ENCODE measurements at places on chromosomes 12 and 14.

GRCh38 chr14:96493178-96493577 lies 9.0 kb upstream of the PAPOLA start:
- DNase-seq, result no peak

DNA sequence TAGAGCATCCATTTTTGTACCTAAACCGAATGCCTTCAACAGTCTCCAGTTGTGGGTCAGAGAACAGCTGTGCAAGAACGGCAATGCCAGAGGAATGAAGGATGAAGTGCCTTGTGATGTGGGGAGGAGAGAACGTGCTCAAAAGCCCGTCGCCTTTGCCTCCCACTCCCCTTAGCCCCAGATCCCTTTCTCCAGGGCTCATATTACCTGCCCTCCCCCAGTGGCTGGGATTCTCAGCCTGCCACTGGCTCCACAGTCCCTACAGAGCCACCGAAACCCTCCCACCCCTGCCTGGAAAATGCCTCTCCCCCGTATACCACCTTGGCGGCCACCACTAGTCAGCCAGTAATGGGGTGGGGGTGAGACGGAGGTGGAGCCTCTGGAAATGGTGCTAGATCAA lies 158.5 kb downstream of the ZFP36L1 start:
- DNase-seq, result no peak

- DNase-seq, result peak; percentile 44
Observed at GRCh38 chr14:71403656-71404055, 496.4 kb downstream of the PCNX1 start.

- DNase-seq, result no peak
Observed at GRCh38 chr14:20428010-20428365, 8.0 kb downstream of the KLHL33 start.

- peak; percentile 5 for DNase-seq
Observed at GRCh38 chr12:70645494-70646317, 8.5 kb upstream of the PTPRB start.

DNA sequence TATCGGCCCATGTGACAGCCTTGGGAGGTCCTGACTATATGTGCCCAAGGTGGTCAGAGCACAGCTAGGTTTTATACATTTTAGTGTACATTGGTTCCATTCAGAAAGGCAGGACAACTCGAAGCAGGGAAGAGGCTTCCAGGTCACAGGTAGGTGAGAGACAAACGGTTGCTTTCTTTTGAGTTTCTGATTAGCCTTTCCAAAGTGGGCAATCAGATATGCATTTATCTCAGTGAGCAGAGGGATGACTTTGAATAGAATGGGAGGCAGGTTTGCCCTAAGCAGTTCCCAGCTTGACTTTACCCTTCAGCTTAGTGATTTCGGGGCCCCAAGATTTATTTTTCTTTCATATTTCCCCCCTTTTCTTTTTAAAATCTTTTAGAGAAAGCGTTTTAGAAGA lies 87.6 kb upstream of the PPP2R5C start:
- DNase-seq, result no peak

DNA sequence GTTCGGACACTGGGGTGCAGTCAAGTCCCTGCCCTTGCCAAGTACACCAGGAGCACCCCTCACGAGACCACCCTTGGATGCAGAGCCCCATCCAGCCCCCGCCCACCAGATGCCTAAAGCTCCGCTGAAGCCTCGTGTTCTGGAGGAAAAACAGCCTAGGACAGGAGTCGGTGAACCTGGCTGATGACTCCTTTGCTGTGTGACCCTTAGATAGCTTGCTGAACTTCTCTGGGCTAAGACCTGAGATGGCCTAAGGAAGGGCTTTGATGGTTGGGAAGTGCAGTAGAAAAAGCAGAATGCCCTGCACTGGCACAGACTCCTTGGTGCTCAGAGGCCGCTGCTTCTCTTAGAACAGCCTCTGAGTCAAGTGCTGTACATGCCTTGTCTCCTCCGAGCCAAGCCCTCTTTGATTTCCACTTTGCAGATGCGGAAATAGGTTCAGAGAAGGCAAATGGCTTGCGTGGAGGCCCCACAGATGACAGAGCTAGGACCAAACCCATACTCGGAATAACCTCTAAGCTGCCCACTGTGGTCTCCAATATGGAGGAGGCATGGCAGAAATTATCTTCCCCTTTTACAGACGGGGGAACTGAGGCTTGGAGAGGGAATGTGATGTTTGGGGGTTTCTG lies 52.3 kb downstream of the MVK start:
- DNase-seq, result no peak

GRCh38 chr14:69573831-69574262 lies 824 bp downstream of the CCDC177 start:
- DNase-seq, result no peak

DNA sequence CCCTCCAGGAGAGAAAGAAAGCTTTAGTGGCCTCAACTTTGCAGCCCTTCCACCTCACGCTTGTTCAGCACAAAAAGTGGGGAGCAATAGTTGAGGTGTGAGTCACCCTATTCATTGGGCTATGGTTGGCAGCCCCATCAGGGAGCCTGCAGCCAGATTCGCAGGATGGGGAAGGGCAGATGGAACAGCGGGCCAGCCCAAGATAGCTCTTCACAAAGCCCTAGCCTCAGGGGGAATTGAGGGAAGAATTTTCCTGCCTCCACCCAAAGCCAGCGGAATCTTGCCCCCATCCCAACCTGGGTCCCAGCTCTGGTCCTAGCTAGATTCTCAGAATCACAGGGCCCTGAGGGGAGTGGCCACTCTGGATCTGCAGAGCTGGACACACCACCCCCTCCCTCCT lies 3.6 kb upstream of the KRT5 start:
- DNase-seq, result no peak

GRCh38 chr14:88983755-88984154 lies 159.3 kb downstream of the TTC8 start:
- no peak for DNase-seq

DNA sequence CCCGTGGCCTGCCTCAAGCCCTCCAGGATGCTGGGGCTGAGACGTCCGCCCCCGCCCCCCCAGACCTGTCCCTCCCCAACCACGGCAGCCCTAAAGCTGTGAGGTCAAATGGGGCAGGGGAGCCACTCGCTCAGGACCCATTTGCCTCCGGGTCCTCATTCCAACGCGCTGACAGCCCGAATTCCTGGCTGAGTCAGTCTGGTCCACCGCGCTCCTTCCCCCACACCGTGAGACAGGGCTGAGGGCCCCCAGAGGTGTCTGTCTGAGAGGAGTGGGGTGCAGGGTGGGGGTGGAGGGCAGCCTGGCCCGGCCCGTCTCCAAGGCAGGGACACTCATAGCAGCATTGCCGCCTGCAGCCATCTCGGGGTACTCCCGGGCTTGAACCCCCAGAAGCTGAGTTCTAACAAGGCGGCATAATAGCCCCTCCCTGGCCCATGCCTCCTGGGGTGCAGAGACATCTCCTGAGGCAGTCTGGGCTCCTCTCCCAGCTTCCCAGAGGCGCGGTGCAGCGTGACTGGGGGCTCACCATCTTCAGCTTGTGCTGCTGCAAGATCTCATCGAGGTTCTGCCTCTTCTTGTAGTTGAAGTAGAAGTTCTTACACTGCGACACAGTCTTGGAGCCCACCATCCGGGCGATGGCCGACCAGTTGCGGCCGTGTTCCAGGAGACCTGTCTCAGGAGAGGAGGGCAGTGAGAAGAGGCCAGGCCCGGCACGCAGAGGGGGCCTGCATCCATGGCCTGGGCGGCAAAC lies 90.5 kb downstream of the RFLNA start:
- DNase-seq, result no peak

DNA sequence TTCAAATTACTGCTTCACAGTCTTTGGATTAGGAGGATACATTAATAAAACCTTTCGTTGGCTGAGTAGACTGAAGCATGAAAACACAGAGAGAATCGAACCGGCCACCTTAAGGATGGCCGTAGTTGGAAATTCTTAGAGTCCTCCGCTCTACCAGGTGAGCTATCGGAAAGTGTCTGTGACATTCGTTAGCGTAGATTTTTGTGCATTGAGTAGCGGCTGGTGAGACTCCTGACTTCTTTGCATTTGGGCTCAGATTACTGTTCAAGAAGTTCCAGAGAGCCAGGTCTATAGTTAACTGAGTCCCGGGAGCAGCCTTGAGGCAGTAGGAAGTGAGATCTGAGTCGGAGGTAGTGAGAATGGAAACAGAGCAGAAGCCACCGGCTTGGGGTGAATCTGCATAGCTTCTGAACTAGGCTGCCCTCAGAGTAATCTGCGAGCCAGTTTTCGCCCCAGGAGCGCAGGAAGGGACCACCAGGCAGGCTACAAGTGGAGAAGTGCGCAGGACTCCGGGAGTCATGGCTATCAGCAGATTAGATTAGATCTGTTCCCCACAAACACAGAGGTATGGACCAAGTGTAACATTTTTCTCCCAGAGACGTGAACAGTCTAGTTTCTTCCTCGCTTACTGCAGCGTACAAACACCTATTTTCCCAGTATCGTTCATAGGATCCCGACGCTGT lies 11.0 kb downstream of the OR6S1 start:
- peak; percentile 51 for DNase-seq

DNA sequence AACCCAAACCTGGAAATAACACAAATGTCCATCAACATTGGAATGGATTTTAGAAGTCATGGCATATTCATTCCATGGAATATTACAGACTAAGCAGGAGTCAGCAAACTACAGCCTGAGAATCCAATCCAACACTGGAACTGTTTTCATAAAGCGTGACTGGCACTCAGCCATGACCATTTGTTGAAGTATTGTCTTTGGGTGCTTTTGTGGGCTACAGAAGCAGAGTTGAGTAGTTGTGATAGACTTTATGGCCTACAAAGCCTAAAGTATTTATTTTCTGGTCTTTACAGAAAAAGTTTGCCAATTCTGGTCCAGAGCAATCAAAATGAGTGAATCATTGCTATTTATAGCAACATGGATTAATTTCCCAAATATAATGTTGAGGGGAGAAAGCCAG lies 34.5 kb upstream of the FRS2 start:
- no peak for DNase-seq

GRCh38 chr12:68641138-68641537 lies 30.4 kb downstream of the RAP1B start:
- no peak for DNase-seq

GRCh38 chr12:120181991-120182631 lies 12.4 kb downstream of the GCN1 start:
- no peak for DNase-seq

DNA sequence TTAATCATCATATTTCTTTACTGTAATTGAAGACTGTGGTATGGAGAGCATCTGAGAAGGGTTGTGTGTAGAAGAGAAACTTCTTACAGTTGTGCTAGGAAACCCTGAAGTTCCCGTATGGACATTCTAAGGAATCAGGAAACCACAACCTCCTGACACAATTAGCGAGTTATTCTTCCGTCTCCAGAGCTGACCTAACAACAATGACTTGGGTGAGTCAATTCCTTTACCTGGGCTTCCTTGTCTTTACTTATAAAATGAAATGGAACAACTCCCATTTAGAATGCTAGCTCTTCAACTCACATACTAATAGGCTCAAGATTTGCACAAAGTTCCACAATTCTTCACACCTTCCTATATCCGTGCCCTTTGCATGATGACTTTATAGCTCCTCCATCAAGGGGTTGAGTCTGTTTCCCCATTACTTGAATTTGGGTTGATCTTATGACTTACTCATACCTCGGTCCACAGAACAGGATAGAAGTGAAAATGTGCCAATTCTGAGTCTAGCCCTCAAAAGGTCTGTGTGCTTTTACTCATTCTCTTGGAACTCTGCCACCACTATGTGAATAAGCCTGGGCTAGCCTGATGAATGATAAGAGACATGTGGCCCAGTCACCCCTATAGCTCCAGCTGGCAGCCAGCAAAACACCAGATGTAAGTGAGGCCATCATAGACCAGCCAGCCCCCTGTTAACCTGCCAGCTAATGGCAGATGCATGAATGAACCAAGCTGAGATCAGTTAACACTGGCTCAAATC lies 459.4 kb downstream of the ETNK1 start:
- DNase-seq, result no peak

DNA sequence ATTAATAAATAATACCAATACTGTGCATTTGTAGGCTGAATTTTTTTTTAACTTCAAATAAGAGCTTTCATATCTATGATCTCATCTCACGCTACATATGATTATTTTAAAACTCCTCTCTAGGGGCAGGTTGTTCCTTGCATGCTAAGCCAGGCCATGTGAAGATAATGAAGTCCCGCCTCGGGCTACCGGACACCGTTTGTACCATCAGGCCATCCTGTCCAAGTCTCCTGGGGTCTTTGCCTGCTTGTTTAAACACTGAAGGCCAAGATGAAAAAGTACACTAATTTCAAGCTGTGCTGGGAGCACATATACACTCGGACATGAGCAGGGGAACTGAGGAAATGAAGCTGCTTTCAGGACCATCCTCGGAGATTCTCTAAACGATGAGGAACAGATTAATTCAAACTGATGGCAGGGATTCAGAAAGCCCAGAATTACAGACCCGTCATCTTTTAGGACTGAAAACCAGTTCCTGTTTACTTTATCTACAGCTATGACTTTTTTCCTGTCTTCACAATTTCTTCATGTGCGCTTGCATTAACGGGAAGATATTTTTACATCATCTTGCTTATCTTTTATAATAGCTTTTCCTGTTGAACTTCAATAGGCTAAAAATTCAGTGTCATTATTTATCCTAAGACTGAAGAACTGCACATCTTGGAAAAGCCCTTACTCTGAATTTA lies 6.3 kb upstream of the ABHD12B start:
- DNase-seq, result no peak

DNA sequence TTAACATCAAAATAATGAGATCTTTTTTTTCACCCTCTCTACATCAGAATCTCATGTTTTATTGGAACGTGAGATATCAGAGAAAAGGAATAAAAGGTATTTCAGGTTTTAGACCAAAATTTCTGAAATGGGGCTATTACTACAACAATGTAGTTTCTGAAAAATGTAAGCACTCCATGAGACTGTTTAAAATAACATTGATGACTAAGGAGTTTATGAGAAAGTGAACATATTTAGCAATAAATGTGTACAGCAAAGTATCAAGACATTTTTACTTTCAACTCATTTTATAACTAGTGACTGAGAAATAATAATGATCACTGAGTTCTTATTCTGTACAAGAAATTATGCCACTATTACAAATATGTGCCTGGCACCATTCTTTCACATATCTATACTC lies 39.3 kb upstream of the ABCC9 start:
- no peak for DNase-seq

DNA sequence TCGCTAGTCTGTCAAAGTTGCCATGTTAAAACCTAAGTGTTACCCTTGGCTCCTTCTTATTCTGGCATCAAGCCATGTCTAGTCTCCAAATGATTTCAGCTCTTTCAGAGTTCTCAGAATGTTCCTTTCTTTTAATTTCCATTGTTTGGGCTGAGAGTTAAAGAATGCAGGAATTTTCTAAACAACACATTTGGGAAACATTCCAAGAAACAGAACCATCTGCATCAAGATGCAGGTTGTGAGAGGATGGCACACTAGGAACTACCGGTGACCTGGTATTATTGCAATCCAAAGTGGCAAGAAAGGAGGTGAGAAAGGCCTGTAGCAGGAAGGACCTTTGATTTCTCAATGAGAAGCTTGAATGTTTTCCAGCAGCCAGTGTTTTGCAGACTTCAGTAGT lies 30.1 kb downstream of the SLC35F4 start:
- no peak for DNase-seq

GRCh38 chr14:103074729-103075367 lies 9.2 kb upstream of the LBHD2 start:
- DNase-seq, result no peak
